ENCODE measurements at places on chromosomes 1 and 21.
A peak's percentile ranks its signal among the peaks of the same experiment; 100 is the strongest.

- peak; percentile 35 for DNase-seq
Measured at GRCh38 chr1:66446261-66447001, 87.5 kb upstream of the SGIP1 start.

- no peak for DNase-seq
Measured at GRCh38 chr1:211912038-211912437, 81.5 kb upstream of the LPGAT1 start.

GRCh38 chr1:244989813-244990212, 125.5 kb upstream of the HNRNPU start:
- DNase-seq: no peak

DNA sequence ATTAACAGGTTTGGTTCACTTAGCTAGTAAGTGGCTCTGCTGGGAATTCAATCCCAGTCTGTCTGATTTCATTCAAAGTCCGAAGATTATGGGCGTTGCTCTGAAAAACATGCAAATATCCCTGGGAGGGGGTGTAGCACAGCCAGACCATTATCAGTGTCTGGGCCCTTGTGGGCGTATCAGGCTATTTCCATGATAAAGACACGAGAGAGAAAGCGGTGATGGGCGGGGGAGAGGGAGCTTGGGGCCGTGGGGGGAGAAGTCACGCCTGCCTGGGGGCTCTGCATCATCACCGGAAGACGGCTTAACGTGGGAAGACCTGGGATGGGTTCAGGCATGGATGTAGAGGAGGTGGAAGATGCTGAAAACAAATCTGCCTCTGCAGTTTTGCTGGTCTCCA, 25.8 kb downstream of the IL6R start:
- no peak for DNase-seq

DNA sequence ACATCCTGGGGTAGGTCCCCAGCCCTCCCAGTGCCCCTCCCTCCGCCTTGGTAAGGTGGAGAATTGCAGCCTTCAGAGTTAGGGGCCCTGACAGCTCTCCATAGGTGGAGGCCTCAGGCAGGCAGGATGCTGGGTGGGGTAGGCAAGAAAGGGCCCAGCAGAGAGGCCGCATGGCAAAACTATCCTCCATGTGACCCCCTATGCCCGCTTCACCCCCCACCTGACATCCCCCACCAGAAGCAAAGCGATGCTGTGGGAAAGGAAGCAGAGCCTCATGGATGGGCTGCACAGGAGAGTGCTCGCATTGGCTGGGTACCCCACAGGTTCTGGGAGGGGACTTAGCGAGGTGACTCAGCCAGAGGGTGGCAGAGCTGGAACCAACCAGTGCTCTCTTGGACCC, 1.6 kb downstream of the S100A9 start:
- DNase-seq: no peak

DNA sequence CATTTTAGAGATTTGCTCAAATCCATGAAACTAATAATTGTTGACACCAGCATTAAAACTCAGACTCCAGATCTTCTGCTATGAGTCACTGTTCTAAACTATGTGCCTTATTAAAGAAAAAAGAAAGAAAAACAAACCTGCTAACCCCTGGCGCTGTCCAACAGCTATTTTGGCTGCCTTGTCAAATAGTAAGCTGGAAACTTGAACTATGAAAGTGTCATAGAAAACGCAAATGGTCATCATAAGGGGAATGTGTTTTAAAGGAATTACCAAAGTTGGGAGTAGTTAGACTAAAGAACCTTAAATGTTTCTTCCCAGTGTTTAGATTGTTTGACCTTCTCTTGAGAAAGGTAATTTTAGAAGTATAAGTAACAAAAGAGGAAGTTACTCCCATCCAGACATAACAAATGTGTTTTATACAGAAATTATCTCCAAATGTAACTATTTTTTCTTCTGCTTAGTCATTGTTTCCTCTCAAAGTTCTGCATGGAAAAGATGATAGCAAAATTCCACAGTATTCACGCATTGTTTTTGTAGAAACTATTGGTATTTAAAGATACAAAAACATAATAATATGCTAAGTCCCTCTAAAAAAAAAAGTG, 272.4 kb downstream of the TPR start:
- no peak for DNase-seq

- DNase-seq: no peak
Measured at GRCh38 chr21:44431300-44431699, 24.0 kb upstream of the LRRC3 start.
